Activated CD4-positive, alpha-beta T cell treated with anti-CD3 and anti-CD28 coated beads, Interleukin-2, amount 50 U/mL, for 16 hours (primary cell): ENCODE measurements at places on chromosomes 7 and 10.

DNA sequence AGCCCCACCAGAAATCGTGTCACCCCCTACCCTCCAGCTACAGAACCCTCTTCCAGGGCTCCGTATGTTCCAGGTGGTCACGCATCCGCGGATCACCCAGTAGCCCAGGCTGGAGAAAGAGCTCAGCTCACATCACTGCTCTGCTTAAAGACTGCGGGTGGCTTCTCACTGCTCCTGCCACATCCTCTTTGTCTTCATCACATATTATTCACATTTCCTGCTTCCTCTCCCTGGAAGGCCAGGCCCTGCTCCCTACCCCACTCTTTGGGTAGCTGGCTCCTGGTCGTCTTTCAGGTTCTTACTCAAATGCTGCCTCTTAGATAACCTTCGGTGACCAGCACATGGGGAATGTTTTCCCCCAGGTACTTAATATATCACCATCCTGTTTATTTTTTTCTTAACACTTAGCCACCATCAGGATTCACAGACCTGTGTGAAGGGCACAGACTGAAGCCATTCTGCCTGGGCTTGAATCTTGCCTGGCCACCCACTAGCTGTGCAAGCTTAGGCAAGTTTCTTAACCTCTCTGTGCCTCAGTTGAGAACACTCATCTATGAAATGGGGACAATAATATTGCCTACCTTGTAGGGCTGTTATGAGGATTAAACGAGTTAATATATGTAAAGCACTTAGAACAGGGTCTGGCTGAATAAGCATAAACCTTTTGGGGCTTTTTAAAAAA lies 307.8 kb downstream of the PRPF18 start:
- no peak for DNase-seq

GRCh38 chr7:19107081-19107355 lies 10.4 kb downstream of the TWIST1 start:
- no peak for DNase-seq

GRCh38 chr10:1957057-1957456 lies 219.7 kb upstream of the ADARB2 start:
- no peak for DNase-seq

GRCh38 chr7:27435461-27435860 lies 192.9 kb downstream of the EVX1 start:
- no peak for DNase-seq

- DNase-seq, result no peak
Observed at GRCh38 chr7:149772956-149773434, 393 bp downstream of the ZNF467 start.

GRCh38 chr10:126309228-126309883 lies 78.9 kb downstream of the ADAM12 start:
- DNase-seq, result no peak

DNA sequence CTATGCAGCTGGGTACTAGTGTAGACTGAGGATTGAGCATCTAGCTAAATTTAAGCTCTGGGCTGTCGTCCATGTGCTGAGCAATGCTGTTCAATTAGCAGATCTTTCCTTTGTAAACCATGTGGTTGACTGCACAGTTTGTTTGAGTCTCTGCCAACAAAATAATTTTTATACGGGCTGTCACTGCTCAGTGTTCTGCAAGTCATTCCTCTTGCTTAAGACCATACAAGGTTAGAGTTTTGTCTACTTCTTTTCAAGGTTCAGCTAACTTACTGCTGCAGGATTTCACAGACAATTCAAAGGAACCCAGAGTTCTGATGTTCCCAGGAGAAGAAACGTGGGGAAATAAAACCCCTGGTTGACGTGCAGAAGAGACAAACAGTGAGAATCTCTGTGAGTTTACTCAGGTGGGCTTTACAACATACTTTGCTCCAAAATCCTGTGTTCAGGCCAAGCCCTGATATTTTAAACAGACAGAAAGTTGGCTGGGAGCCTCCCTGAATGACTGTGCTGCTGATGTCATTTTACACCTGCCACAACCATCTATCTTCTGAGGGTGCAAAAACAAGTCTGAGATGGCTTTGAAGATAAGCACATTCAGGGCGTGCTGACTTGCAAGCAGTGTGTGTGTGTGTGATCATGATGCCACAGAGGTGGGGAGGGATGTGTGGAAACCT lies 177.1 kb upstream of the SVIL start:
- peak; percentile 73 for DNase-seq

GRCh38 chr7:103914147-103914899 lies 75.1 kb downstream of the RELN start:
- no peak for DNase-seq

DNA sequence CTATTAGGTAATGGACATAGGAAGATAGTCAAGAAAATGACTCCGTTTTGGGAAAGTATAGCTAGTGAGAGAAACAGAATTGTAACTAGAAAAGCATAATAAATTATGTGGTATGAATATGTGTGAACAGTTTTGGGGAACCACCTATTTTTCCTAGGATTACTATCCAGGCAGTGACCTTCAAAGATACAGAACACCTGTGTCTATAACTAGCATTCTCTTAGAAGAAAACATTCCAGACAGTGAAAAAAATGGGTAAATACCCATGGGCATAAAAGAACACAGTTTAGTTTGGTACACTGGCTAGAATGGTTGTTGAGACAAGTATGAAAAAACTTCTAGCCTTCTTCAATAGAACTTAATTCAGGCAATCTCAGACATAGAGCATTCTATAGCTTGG lies 690.8 kb downstream of the MAGI2 start:
- DNase-seq, result no peak

DNA sequence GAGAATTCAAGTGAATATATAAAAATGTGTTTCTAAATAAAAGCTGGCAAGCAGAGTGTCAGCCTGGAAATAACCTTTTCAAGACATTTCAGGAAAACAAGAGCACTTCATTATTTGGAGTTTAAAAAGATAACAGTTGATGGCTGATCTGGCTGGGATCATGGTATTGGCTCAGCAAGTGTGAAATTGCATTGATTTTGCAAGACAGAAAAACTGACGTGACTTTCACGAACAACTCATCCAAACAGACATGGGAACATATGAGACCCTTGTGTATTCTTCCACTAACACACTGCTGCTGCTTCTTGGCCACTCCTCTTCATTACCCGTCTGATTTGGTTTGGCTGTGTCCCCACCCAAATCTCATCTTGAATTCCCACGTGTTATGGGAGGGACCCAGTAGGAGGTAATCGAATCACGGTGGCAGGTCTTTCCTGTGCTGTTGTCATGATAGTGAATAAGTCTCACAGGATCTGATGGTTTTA lies 108.5 kb downstream of the RAB18 start:
- no peak for DNase-seq

GRCh38 chr7:86665669-86666068 lies 22.0 kb downstream of the GRM3 start:
- DNase-seq, result no peak

DNA sequence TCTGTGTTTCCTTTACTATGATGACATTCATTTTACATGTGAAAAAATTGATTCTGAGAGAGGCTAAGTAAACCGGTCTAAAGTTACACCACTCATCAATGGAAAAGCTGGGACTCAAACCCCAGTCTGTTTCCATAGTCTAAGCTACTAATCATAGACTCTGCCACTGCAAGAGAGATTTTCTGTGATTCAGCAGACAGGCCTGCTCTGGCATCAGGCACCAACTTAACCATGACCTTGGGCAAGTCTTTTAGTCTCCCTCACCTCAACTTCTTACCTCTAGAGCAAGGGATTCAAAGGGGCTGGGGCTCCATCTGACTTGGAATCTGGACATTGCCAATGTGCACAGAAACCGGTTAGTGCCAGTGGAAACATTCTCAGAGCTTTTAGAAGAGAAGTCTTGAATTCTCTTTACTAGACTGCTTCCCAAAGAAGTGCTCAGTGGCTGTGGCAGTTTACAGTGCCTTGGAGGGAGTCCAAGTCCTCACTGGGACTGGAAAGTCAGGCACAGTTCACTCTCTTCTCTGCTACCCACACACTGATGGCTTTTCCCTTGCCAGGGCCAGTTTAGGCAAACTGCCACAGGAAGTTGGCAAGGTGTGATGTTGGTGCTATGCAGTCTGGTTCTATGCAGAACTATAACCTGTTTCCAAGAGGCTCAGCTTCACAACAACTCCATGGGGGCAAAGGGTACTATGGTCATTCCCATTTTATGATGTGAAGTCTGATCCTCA lies 4.5 kb upstream of the BLNK start:
- DNase-seq, result no peak

GRCh38 chr10:44051091-44051490 lies 333.8 kb downstream of the CXCL12 start:
- DNase-seq, result no peak

DNA sequence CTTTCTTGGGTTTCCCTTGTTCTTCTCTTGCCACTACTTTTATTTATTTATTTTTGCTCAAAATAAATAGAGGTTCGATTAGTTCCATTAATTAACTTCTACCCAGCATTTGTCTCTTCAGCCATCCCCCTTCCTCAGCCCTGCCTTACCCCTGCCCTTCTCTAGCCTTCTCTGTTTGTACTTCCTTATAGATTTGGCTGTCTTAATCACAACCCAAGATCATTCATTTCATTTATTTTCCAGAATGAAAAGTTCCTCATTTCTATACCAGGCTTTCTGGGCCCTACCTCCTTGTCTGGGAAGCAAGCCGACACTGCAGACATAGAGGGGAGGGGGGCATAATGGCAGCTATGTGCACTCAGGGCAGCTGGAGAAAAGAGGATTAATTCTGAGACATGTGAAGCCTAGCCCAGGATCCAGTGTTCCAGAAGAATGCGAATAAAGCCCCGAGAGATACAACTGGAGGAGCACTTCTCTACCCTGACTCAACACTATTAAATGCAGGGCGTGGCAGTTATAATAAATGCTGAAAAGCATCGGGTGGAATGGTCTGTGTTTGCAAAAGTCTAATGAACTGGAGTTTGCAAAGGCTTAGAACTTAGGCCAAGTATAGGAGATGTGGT lies 6.4 kb upstream of the PDCD4 start:
- no peak for DNase-seq

GRCh38 chr7:90053094-90053493 lies 101.2 kb upstream of the STEAP1 start:
- DNase-seq, result no peak

- DNase-seq, result no peak
Observed at GRCh38 chr10:74039561-74040145, 41.7 kb downstream of the VCL start.

DNA sequence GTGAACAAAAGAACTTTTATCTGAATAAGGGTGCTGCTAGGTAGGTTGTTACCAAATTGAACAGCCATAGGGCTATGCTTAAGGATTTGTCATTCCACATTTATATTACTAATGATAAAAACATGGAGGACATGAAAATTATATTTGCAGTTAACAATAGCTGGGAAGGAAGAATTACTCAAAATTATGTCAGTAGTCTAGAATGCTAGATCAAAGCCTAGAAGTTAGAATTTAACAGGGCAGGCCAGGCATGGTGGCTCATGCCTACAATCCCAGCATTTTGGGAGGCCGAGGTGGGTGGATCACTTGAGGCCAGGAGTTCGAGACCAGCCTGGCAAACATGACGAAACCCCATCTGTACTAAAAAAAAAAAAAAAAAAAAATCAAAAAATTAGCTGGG lies 9.4 kb downstream of the STK17A start:
- DNase-seq, result no peak

DNA sequence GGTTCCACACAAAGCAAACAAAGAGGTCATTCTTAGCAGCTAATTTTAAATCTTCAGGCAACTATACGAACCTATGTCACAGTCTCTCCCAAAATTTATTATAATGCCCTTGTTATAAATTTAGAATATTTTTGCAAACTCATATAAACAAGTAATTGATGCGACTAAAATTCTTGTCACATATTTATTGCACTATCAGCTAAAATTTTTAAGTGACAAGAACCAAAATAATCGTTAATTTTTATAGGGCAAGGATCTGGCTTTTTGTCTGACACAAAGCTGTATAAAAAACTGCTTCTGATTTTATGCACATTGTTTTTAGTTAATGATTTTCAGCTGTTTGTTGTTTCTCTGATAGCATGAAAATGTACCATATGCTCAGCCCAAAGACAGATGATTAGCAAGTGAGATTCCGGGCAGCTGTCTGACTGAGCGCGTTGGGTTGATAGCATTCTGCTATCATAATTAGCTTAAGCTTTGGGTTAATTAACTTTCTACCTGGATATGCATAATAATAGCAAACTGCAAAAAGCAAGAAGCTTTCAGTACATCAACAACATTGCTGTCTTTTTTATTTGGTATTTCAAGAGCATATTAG lies 136.0 kb downstream of the MGMT start:
- DNase-seq, result no peak

GRCh38 chr10:76729841-76730487 lies 907.6 kb downstream of the KCNMA1 start:
- no peak for DNase-seq

DNA sequence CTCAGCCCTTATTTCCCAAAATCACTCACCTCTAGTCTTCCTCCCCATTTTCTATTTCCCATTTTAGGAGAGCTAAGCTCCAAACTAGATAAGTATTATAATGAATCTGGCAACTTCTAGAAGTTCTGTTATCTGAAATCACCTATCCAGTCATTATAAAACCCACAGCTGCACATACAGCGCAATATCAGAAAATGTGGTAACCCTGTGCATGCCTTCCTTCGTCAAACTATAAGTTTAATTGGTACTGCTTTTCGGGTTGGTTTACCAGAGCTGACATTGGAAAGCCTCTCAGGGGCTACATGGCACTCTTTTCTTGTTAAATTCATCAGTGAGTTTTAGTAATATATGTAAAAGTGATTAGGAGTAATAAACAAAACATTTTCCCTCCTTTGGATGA lies 1.6 kb downstream of the LAMB4 start:
- peak; percentile 6 for DNase-seq

GRCh38 chr7:143351060-143351459 lies 11.5 kb downstream of the FAM131B start:
- DNase-seq, result no peak

GRCh38 chr7:45181286-45181960 lies 23.8 kb downstream of the RAMP3 start:
- no peak for DNase-seq

- no peak for DNase-seq
Observed at GRCh38 chr7:130189343-130189742, 15.9 kb downstream of the TMEM209 start.

DNA sequence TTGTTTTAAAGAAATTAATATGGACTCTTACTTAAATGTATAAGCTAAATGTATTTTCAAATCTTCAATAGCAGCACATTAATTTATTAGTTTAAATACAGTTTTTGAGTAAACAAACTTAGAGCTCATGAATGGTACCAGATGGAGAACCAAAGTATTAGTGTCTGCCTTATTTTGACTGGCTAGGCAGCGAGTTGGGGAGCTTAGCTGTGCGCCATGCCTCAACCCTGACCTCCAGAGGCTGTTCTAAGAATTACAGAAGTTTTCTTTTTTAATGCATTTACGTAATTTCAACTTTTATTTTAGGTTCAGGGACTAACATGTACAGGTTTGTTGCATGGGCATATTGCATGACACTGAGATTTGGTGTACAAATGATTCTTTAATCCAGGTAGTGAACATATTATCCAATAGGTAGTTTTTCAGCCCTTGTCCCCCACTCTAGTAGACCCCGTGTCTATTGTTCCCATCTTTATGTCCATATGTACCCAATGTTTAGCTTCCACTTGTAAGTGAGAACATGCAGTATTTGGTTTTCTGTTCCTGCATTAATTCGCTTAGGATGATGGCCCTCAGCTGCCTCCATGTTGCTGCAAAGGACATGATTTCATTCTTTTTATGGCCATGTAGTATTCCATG lies 166.8 kb downstream of the IQUB start:
- peak; percentile 21 for DNase-seq
